ENCODE measurements at places on chromosomes 16 and 17.

DNA sequence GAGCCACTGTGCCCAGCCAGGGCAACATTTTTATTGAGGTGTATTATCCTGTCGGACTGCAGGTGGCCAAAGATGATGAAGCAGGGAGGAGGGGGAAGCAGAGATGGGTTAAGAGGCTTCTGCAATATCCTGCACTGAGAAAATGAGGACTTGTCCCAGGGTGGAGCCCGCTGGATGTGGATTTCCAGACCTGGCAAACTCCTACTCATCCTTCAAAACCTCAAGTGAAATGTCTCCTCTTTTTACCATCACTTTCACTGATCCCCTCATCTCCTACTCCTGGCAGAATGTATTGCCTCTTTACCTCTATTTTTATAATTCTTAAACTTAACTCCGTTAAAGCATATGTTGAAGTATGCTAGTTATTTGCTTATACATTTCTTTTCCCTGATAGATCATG lies 60.9 kb downstream of the MGAT5B start:
- no peak for DNase-seq

GRCh38 chr16:18979936-18980335 lies 3.8 kb upstream of the TMC7 start:
- DNase-seq, result no peak

DNA sequence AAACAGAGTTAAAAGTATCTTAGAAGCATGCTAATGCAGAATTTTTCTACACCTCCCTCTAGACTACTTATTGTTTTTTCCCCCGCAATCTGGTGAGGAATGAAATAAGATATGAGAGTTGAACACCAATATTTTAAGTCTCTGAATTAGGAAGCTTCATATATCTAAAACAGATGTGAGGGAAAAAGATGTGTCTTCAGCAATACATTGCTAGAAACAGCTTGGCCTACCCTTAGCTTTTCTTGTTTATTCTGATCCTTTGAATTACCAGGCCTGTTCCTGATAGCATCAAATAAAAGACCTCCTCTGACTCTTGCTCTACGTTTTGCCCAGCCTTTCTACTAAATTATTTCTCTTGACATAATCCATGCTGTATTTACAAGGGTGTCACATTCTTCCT lies 221.8 kb downstream of the CDH11 start:
- no peak for DNase-seq

GRCh38 chr17:2259769-2260536 lies 43.6 kb downstream of the SMG6 start:
- no peak for DNase-seq

GRCh38 chr17:752620-753219 lies 656 bp upstream of the GEMIN4 start:
- DNase-seq, result no peak

DNA sequence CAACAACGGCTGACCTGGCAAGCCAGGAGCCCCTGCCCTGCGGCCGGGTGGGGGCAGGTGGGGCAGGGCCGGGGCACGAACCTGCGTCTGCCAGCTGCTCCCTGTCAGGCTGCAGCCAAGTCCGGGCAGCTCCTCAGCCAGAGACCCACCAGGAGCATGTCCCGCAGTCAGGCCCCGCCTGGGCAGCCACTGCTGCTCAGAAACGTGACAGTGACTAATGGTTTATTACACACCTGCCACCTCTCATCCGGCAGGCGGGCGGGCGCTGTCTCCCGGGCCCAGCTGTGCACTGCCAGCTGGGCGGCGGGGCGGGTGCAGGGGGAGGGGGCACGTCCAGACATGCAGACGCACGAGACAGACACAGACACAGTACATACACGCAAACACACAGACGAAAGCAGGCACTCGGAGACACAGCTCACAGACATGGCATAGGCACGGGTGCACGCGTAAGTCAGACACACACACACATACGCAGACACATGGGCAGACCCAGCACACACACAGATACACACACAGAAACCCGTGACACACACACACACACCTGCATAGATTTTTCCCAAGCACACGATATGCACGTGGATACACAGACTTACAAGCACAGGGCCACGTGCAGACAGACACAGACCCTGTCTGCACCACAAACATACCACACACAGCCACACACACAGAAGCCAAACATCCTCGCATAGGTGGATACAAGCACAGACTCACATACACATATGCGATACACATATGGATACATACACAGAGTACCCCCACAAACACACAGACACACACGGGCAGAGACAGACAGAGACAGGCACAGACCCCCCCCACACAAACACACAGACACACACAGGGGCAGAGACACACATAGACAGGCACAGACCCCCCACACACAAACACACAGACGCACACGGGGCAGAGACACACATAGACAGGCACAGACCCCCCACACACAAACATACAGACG lies 248.3 kb upstream of the CIBAR2 start:
- DNase-seq, result peak; percentile 97

DNA sequence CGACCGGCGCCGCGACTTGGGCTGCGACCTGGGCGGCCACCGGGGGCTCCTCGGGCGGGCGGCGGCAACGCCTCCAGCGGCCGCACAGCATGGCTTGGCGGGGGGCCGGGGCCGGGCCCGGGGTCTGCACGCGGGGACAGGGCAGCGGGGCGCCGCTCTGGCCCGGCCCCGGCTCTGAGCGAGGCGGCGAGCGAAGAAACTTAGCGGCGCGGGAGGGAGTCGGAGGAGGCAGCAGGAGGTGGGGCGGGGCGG lies at the start of gene PLCD3:
Gene PLCD3 (minus strand): TSS at position 196 of the 252 bp plus-strand sequence. CDS start 105 bp downstream, at position 91.
- no peak for DNase-seq

- DNase-seq, result no peak
Measured at GRCh38 chr16:75073545-75074303, 42.9 kb downstream of the LDHD start.

- DNase-seq, result no peak
Measured at GRCh38 chr16:11497851-11498289, 88.8 kb downstream of the LITAF start.

- DNase-seq, result peak; percentile 68
Measured at GRCh38 chr17:2593821-2594721, 617 bp downstream of the PAFAH1B1 start.

- no peak for DNase-seq
Measured at GRCh38 chr17:60699090-60699489, 21.4 kb downstream of the BCAS3 start.

DNA sequence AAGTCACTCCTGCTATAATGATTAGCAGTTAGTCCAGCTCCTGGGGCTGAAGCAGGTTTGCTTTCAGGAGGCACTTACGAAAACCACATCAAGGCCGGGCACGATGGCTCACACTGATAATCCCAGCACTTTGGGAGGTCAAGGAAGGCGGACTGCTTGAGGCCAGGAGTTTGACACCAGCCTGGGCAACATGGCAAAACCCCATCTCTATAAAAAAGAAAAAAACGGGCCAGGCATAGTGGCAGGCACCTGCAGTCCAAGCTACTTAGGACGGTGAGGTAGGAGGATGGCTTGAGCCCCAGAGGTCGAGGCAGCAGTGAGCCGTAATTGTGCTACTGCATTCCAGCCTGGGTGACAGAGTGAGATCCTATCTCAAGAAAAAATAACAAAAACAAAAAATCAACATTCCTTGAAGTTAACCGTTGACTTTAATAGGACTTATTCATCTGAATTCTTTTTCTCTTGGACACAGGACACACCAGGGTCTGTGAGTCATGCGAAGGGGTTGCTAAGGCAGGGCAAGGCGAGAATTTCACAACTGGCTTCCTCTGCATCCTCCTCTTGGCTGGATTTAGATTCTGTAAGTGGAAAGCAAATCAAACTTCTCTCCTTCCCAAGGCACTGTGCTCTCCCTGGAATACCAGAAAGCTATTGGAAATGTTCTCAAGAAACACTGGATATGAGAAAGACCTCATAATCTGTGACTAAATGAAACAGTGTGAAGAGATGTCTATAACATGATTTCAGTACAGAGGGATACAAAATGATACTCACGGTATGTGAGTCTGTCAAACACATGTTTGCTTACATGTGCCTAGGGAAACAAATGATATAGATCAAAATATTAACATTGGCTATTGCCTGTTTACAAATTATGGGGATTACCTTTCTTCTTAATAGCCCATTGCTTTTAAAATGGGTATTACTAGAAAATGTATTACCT lies 99.5 kb downstream of the SYCE1L start:
- no peak for DNase-seq

- no peak for DNase-seq
Measured at GRCh38 chr17:75380315-75380714, 25.2 kb downstream of the GRB2 start.

- DNase-seq, result no peak
Measured at GRCh38 chr17:63949576-63950250, 17.6 kb upstream of the CD79B start.

GRCh38 chr17:77018504-77018903 lies 122.3 kb upstream of the SEC14L1 start:
- DNase-seq, result no peak

DNA sequence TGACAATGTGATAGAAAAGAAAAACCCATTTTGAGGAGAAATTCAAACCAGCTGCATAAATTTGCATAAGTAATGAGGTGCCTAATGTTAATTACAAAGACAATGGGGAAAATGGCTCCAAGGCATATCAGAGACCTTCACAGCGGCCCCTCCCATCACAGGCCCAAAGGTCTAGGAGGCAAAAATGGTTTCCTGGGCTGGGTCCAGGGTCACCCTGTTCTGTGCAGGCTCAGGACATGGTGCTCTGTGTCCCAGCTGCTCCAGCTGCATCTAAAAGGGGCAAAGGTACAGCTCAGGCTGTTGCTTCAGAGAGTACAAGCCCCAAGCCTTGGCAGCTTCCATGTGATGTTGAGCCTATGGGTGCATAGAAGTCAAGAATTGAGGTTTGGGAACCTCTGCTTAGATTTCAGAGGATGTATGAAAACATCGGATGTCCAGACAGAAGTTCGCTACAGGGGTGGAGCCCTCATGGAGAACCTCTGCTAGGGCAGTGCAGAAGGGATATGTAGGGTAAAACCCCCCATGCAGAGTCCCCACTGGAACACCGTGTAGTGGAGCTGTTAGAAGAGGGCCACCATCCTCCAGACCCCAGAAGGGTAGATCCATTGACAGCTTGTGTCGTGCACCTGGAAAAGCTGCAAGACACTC lies 40.6 kb downstream of the IKZF3 start:
- no peak for DNase-seq

GRCh38 chr17:16286947-16287562 lies 66.2 kb downstream of the CENPV start:
- DNase-seq, result no peak

DNA sequence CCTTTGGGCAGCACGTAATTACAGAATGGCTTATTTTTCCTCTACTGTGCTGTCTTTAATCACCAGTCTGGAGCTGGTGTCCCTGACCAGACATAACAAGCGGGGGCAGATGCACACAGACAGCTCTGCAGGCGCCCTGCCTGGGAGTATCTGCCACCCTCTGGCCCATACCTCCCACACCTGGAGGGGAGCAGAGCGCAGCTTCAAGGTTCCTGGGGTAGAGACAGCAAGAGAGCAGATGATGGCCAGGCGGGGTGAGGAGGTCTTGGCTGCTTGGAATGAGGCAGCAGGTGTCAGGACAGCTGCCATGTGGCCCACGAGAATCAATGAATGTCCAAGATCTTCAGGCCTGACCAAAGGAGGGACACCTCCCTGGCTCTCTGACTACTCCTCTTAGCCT lies 23.8 kb downstream of the TMEM94 start:
- no peak for DNase-seq

GRCh38 chr17:12342609-12343435 lies 322.1 kb downstream of the MAP2K4 start:
- DNase-seq, result no peak

- no peak for DNase-seq
Measured at GRCh38 chr16:9039210-9039609, 52.2 kb upstream of the HAPSTR1 start.

GRCh38 chr17:66465701-66466100 lies 163.3 kb downstream of the PRKCA start:
- no peak for DNase-seq

DNA sequence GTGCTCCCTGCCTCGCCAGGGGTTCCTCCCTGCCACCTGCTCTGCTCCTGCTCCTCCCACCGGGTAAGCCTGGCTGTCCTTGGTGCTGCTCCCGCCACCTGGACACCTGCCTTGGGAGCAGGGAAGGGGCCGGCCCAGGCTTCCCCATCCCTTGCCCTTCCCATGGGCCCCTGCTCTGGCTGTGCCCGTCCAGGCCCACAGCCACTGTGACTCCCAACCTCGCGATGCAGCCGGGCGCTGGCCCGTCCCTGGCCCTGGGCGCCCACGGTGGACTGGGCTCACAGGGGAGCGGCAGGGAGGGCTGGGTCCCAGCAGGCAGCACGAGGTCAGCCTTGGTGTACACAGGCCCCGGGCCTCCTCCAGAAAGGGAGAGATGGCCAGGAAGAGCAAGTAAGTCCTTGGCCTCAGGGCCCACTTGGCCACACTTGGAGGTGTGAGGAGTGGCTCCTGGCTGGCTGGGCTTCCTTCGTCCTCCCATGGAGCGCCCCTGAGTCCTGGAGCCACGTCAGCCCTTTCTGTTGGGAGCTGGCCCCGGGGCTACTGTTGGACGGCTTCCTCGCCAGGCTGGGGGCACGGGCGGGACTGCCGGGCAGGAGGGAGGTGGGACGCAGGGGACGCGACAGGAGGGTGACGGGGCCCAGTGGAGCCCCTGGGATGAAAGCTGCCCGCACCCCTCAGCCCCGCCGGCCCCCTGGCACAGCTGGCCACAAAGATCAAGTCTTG lies 15.3 kb downstream of the ENGASE start:
- DNase-seq, result no peak

GRCh38 chr17:48960834-48961515 lies 7.4 kb downstream of the GIP start:
- no peak for DNase-seq

GRCh38 chr17:66098040-66098439 lies 93.9 kb downstream of the CEP112 start:
- DNase-seq, result no peak

DNA sequence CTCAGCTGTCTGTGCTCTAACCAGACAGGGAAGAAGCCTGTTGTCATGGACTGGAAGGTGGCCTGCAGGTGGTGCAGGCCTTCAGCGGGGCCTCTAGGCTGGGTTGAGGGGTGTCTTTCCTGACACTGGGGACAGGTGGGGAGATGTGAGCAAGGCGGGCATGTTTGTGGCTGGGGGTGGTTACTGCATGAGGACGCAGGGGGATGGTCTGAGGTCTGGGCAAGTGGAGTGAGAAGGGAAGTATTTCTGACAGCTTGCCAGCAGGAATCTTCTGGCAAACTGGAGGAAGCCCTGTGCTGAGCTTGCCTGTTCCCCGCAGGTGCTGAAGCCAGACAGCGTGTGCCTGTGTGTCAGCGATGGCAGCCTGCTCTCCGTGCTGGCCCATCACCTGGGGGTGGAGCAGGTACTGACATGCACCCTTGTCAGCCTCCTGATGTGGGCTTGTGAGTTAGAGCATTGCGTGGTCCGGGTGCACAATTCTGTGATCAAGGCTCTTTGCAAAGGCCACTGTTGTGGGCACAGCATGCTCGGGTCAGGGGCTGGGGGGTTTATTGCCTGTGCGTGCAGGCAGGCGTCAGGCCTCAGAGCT lies 36.2 kb downstream of the PRMT7 start:
- no peak for DNase-seq

DNA sequence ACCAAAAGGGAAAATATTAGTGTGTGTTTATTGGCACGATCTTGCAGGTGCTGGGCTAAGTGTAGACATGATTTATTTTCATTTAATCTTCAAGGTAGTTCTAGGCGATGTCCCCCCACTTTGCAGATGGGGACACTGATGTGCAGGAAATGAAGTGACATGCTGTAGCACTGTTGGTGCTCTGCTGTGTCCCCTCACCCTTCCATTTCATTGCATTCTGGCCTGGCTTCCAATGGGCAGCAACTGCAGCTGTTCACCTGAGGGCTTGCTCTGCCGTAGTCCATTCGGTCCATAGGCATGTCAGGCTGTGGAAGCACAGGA lies 123.9 kb downstream of the PRKCB start:
- no peak for DNase-seq

Data from SHP77 treated with DMSO at 0.1 percent for 48 hours (cell line).